Psoas muscle (tissue), 8 donors: ENCODE measurements at places on chromosomes 1 and 21. TPM values are rescaled to one million over a fixed set of nuclear protein-coding genes. Genes with fewer than 3 reads are reported as not detected.
A peak's percentile ranks its signal among the peaks of the same experiment; 100 is the strongest.

DNA sequence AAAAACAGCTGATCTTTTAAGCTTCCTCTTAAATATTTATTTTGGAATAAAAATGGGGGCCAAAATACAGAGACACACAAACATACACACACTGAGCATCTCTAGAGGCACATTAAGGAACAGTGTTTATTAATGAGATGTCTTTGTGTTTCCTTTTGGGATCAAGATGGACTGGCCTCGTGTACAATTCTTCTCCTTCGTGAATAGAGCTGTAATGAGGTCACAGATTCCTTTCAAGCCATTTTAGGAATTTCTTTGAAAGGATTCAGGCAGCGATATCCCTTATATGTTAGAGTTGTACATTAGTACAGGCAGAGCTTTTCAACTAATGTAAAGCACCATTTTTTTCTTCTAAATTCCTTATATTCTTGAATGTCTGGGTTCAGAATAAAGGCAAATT lies 295.7 kb downstream of the CHRM3 start:
- no peaks in the 10 kb centered on the region for H3K4me1 ChIP-seq
- no peak overlapping the region for H3K27ac ChIP-seq
- no peaks in the 10 kb centered on the region for H3K36me3 ChIP-seq
- no peaks in the 10 kb centered on the region for H3K27me3 ChIP-seq
- no peak overlapping the region for H3K4me3 ChIP-seq

DNA sequence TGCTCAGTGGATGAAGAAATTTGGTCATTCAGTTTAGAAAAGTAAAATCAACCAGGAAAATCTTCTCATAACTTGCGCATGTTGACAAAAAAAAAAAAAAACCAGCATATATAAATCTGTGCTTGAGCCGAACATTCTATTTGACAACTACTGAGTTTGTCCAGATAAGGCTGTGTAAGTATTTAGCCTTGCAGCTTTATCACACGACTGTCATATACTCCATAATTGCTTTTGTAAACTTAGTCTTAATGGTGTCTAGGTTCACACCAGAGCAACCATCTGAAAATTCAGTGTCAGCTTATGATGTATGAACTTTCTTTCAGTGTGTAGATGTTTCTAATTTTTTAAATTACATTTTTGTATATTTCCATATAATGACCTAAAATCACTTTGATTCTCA lies 1173.8 kb upstream of the TMPRSS15 start:
- no peaks in the 10 kb centered on the region for H3K27me3 ChIP-seq
- no peak overlapping the region for H3K27ac ChIP-seq
- DNase-seq: no peak
- no peaks in the 10 kb centered on the region for H3K4me1 ChIP-seq

GRCh38 chr1:194538453-194538852 lies 1352.0 kb upstream of the B3GALT2 start:
- DNase-seq: no peak
- no peak overlapping the region for H3K27ac ChIP-seq
- H3K27me3 ChIP-seq: no peaks in the 10 kb centered on the region

DNA sequence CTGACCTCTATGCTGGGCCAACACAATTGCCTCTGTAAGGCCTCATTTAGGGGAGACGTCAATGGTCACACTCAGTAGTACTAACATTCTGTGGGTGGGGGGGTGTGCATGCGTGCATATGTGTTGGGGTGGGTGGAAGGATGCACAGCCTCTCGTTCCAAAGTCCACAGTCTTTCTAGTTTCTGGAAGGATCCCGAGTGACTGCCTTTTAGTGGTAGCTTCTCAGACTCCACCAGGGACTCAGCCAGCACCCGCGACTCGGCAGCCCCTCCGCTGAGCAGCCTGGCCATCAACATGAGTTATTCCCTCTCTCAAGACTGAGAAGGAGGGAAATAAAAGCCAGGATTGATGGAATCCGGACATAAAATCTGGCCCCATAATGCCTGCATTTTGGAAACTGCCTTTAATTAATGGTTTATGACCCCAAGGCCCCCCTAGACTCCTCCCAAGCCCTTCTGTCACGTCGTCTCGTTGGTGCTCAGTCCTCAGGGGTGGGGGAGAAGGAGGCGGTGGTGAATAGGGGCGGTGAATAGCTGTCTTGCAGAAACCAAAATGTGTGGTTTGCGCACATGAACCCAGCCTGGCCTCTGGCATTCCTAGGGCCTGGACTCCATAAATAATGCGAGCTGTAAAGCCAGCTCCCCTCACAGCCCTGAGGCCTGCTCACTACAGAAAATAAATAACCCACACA lies 65.1 kb upstream of the TMEM51 start:
- H3K27me3 ChIP-seq: no peaks in the 10 kb centered on the region
- no peak for DNase-seq
- no peaks in the 10 kb centered on the region for H3K4me1 ChIP-seq
- H3K4me3 ChIP-seq: no peak overlapping the region
- no peaks in the 10 kb centered on the region for H3K36me3 ChIP-seq

- H3K4me3 ChIP-seq: no peak overlapping the region
- DNase-seq: peak; percentile 23
- H3K27ac ChIP-seq: no peak overlapping the region
- H3K27me3 ChIP-seq: no peaks in the 10 kb centered on the region
- H3K36me3 ChIP-seq: no peaks in the 10 kb centered on the region
- no peaks in the 10 kb centered on the region for H3K4me1 ChIP-seq
These were observed 26.6 kb upstream of the RGS13 start for GRCh38 chr1:192609110-192610079.

DNA sequence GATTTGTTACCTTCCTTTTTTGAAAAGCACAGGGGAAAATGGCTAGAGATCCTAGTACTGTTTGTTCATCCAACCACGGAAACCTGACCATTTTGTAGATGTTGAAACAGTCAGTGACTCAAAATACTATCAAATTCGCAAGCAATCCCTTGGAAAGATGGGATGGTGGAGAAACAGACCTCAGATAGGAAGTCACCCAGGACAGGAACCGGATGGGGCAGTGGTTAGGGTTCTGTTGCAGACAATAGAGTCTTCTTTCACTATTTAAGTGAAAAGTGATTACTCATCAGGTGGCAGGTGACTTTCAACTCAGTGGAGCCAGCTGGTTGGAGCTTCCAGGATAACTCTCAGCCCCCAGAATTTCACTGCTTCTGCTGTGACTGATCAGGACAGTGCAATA lies 17.0 kb downstream of the LHX4 start:
- no peak overlapping the region for H3K27ac ChIP-seq
- H3K36me3 ChIP-seq: no peaks in the 10 kb centered on the region
- no peaks in the 10 kb centered on the region for H3K4me1 ChIP-seq
- no peak for DNase-seq
- H3K4me3 ChIP-seq: no peak overlapping the region
- no peaks in the 10 kb centered on the region for H3K27me3 ChIP-seq

DNA sequence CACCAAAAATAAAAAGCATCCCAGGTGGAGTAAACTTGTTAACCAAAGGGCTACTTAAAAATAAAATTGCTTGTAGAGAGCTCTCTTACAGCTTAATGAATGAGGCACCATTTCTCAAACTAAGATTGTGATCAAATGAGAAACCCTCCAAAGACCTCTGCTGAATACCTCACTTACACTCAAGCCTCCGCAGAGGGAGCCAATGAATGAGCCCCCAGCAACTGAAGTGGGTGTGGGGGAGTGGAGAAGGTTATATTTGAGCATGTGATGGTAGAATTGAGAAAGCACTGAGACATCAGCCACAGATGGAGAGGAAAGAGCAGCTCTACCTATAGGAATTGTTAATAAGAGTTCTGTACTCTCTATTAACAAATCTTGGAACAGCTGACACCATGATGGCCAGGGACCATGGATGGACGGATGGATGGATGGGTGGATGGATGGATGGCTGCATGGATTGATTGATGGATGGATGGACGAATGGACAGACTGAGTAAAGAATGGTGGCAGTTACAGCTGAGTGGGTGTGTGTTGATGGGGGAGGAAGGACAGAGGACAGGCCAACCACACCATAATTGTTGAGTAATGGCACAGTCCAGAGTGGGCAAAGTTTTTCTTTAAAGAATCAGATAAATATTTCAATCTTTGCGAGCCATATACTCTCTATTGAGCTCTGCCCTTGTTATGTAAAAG lies 20.3 kb upstream of the TIAM1 start:
- H3K27ac ChIP-seq: no peak overlapping the region
- no peak for DNase-seq
- H3K36me3 ChIP-seq: no peaks in the 10 kb centered on the region
- H3K27me3 ChIP-seq: no peaks in the 10 kb centered on the region
- no peaks in the 10 kb centered on the region for H3K4me1 ChIP-seq

- peak; percentile 49 for DNase-seq
- no peaks in the 10 kb centered on the region for H3K36me3 ChIP-seq
- H3K27ac ChIP-seq: peak within 1 kb of the TSS; percentile 76
- no peaks in the 10 kb centered on the region for H3K27me3 ChIP-seq
These were observed at the start of gene PEAR1 for GRCh38 chr1:156893048-156893953. TSS of gene PEAR1 (plus strand) at chr1:156893718. CDS start at chr1:156903927, 10,209 bp downstream.

DNA sequence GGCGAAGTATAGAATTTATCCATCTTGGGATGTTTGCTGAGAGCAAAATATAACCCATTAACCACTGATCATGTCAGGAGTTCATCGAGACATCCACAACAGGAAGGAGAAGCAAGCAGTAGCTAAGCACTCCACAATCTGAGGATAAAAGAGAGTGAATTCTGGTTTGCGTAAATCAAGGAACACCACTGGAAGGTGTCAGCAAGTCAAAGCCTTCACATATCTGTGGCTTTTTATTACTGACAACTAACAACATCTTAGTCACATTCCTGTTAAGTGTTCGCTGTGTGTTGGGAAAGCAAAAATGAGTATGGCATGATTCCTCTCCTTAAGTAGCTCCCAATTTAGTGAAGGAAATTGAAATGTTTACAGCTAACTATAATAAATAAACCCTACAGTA lies 44.5 kb upstream of the DARS2 start:
- DNase-seq: no peak
- H3K36me3 ChIP-seq: peaks cover 9% of the 10 kb centered on the region
- H3K27me3 ChIP-seq: no peaks in the 10 kb centered on the region

DNA sequence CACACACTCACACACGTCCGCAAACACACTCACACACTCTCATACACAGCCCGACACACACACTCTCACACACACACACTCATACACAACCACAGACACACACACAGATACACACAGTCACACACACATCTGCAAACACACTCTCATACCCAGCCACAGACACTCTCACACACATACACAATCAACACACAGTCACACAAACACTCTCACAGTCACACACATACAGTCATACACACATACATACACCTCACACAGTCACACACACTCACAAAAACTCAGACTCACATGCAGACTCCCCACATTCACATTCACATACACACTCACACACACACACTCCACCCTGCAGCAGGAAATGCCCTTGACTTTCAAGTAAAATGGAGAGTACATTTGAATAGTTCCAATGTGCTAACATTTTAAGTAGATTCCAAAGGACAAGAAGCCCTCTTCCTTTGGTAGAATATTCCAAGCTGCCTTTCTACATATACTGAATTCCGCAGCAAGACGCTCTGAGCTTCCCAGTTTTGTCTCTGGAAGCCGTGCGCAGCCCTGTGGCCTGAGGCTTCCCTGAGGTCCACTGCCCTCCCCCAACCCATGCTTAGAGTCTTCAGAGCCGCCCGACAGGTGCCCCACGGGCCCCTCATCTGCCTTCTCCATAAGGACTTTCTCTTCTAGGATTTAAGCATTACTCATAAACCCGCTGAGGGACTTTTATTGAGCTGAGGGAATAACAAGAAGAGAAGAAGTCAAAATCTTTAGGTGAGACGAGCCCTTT lies 9.7 kb downstream of the BATF3 start:
- H3K27ac ChIP-seq: no peak overlapping the region
- H3K4me1 ChIP-seq: no peaks in the 10 kb centered on the region
- no peaks in the 10 kb centered on the region for H3K36me3 ChIP-seq
- DNase-seq: no peak
- no peaks in the 10 kb centered on the region for H3K27me3 ChIP-seq

- no peaks in the 10 kb centered on the region for H3K4me1 ChIP-seq
- H3K27me3 ChIP-seq: no peaks in the 10 kb centered on the region
- no peak for DNase-seq
- H3K27ac ChIP-seq: no peak overlapping the region
These were observed 51.4 kb downstream of the MARK1 start for GRCh38 chr1:220579317-220579716.

DNA sequence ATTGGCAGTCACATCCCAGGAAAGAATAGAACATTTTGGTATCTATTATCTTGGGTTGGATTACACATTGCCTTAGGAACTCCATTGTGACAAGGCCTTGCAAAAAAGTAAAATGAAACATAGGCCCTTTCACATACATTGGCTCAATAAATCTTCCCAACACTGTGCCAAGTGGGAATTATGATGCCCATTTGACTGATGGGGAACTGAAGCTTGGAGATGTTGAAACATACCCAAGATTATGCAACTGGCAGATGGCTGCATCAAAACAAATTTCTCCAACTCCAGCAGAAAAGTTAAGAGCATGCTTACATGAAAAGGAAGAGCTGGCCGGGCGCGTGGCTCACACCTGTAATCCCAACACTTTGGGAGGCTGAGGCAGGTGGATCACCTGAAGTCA lies 26.9 kb downstream of the PLEKHO1 start:
- no peak overlapping the region for H3K4me3 ChIP-seq
- no peaks in the 10 kb centered on the region for H3K4me1 ChIP-seq
- no peaks in the 10 kb centered on the region for H3K27me3 ChIP-seq
- H3K36me3 ChIP-seq: no peaks in the 10 kb centered on the region

DNA sequence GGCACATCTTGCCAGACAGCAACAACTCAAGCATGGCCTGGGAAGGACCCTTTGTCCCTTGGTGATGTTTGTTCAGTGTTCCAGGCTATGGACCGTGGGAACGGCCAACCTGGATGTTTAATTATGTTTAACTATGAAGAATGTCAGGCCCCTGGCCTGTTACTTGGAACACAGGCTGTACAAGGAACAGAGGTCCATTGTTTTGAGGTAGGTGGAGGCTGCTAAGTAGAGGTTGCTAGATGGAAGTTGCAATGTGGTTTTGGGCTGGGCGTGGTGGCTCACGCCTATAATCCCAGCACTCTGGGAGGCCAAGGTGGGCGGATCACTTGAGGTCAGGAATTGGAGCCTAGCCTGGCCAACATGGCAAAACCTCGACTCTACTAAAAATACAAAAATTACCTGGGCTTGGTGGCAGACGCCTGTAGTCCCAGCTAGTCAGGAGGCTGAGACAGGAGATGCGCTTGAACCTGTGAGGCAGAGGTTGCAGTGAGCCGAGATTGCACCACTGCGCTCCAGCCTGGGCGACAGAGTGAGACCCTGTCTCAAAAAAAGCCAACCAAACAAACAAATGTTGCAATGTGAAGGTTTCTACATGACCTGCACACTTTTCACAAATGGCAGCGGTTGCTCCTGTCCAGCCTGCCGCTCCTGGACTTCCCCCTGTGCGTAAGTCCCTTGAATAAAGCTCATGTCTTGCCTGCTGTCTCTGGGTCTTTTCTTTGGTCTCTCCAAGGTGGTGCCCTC lies 2.5 kb upstream of the LEFTY1 start:
- H3K36me3 ChIP-seq: no peaks in the 10 kb centered on the region
- DNase-seq: no peak
- H3K4me1 ChIP-seq: no peaks in the 10 kb centered on the region
- H3K4me3 ChIP-seq: no peak overlapping the region

Gene CAMK2N1
- 5.6 TPM for total RNA-seq

Gene YTHDF2
- total RNA-seq: 55.1 TPM

Gene AMY1C
- total RNA-seq: not detected

Gene CACNA1S
- total RNA-seq: 269 TPM

Gene OR14C36
- total RNA-seq: not detected
